Smooth muscle cell of the pulmonary artery (primary cell): ENCODE measurements at places on chromosomes 2 and 18. TPM values are rescaled to one million over a fixed set of nuclear protein-coding genes. Genes with fewer than 3 reads are reported as not detected.

Gene DRC1
- total RNA-seq = 0.07 TPM in 1 of 2 replicates, not detected in the other

Gene SLC8A1
- 60.0 and 116 TPM in 2 replicates for total RNA-seq

Gene CFC1
- total RNA-seq = not detected in 2 replicates

Gene LRPPRC
- 60.2 and 66.4 TPM in 2 replicates for total RNA-seq

Gene HAAO
- total RNA-seq = 0.85 TPM in 1 of 2 replicates, not detected in the other

Gene ERCC3
- total RNA-seq = 36.4 and 40.7 TPM in 2 replicates

Gene PLEKHA3
- 10.9 and 11.0 TPM in 2 replicates for total RNA-seq

Gene ABCG8
- not detected in 2 replicates for total RNA-seq

Gene ARHGAP15
- total RNA-seq = 0.13 TPM in 1 of 2 replicates, not detected in the other

Gene NFATC1
- 3.5 and 3.8 TPM in 2 replicates for total RNA-seq

Gene STPG4
- 0.07 and 0.20 TPM in 2 replicates for total RNA-seq

Gene PJVK
- total RNA-seq = 1.2 and 2.5 TPM in 2 replicates

Gene SMAD2
- total RNA-seq = 106 and 132 TPM in 2 replicates

Gene PFN4
- total RNA-seq = 0.17 and 0.39 TPM in 2 replicates

Gene PRPF40A
- 86.6 and 97.2 TPM in 2 replicates for total RNA-seq

Gene SCN2A
- 1.8 and 2.7 TPM in 2 replicates for total RNA-seq

Gene ACOXL
- total RNA-seq = not detected in 2 replicates

Gene SH3RF3
- 7.8 and 10.8 TPM in 2 replicates for total RNA-seq

Gene GKN2
- total RNA-seq = not detected in 2 replicates

Gene PTPN18
- 15.7 and 17.7 TPM in 2 replicates for total RNA-seq
